ENCODE measurements at places on chromosomes 5 and 9.

GRCh38 chr5:93676704-93677103 is 64.7 kb downstream of the POU5F2 start:
- DNase-seq: no peak

DNA sequence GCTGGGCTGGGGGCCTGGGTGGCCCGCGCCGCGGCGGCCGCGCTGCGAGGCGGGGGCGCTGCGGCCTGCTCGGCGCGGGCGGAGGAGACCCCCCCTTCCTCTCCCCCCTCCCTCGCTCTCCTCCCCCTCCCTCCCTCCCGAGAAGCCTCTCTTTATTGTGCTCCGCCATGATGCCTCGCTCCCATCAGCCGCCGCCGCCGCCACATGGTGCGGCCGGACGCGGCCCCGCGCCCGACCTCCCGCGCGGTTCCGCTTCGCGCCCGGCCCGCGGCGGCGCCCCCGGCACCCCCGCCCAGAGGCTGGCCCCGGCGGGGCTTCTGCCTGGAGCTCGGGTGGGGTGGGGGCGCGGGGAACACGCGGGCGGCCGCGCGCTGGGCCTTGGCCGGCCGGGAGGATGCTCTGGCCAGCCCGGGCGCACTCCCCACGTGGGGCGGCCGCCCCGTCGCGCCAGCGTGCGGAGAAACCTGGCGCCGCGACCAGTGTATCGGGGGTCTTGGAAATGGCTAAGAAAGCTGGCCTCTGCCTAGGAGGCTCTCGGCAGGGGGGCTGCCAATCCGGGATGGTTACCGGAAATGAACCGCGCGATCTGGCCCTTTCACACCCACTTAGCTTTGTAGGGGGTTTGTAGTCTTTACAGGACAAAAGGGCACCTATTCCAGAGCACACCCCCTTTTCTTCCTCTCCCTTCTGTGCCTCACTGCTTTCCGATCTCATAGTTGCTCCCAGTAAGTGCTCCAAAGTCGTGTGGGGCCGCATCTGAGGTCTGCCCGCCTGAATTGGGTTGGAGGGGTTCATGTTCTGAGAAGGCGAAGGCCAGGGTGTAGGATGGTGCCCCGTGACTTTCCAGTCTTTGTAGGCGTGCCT is 1.0 kb downstream of the SET start:
- no peak for DNase-seq

GRCh38 chr5:180548563-180548962 is 42.7 kb downstream of the SCGB3A1 start:
- DNase-seq: no peak

DNA sequence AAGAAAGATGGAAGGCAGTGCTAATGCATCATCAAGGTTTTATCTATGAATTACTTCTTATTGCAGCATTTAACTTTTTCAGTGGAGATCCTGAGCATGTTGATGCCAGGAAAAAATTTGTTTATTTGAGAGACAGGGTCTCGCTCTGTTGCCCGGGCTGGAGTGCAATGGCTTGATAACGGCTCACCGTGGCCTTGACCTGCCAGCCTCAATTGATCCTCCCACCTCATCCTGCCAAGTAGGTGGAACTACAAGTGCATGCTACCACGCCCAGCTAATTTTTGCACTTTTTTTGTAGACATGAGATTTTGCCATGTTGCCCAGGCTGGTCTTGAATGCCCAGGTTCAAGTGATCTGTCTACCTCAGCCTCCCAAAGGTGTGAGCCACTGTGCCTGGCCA is 47.2 kb downstream of the AOPEP start:
- DNase-seq: no peak

DNA sequence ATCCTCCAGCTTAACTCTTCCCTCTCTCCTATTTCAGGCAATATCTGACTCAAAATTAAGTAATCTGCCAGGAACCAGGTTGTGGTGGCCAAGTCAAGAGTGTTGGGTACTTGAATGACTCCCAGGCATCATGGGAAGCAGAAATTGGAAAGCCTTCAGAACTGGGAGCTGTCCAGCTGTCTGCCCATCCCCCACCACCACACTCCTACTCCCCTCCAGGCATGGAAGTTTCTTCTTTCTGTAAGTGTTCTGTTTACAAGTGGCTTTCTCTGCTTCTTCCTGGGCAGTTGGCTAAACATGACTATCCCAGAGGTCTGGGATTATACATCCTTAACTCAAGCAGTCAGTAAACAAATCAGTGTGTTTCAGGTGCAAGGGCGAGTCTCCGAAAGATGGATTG is 14.6 kb upstream of the PBX3 start:
- no peak for DNase-seq

DNA sequence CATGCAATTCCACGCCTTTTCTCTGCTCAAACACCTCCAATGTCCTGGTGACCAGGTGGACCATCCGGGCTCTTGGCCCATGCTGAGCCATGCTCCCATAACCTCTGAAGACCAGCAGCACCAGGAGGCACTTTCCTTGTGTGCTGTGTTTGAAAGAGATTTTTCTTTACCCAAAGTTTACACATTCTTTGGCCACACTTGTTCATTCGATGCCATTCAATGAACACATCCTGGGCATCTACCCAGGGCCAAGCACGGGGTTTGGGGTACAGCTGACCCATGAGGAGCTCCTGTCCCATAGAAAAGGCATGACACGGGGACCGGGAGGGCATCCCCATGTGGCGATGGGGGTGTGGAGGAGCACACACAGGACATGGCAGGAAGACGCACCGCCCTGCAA is 77.1 kb upstream of the IRX1 start:
- DNase-seq: no peak

- no peak for DNase-seq
These were observed 96.5 kb upstream of the RPS23 start for GRCh38 chr5:82374637-82375036.

DNA sequence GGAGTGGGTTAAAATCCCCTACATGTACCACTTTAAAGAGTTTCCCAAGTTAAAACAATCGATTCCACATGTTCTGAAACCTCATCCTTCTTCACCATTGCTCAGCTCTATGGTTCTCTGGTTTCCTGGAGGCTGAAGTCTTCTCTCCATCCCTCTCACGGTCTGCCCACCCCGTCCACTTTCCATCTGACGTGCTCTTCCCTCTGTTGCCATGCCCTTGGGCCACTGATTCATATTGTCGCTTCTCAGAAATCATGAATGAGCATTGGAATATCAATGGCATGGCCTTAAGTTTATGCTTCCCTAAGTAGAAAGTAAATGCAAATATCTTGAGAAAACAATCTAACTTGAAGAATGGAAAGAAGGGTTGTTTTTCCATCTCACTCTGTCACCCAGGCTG is 30.9 kb downstream of the GDNF start:
- DNase-seq: no peak

DNA sequence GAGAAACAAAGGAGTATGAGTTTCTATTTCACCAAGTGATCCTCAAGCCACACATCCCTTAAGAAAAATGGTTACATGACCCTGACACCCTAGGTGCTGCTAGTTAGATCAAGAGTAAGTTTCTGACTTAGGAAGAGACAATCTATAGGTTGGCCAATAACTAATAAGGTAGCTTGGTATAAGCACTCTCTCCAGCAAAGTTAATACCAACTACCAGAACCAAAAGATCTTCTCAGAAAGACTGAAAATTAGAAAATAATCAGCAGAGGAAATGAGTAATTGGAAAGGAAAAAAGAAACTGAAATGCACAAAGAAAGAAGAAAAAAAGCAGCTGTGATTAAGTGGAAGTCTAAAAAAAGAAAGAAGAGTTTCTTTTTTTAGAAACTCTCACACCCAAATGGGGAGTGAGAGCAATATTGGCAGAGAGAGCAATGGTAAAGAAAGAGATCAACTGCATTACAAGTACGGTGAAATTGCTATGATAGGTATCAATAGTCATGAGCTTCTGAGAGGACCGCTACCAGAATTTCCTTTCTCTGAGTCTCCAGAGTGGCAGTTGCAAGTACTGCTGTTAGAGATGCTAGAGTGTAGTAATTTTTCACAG is 195.5 kb downstream of the TMEM167A start:
- no peak for DNase-seq

GRCh38 chr9:35793461-35793860 is 2.1 kb downstream of the NPR2 start:
- no peak for DNase-seq

- DNase-seq: no peak
These were observed 1.8 kb upstream of the FAT2 start for GRCh38 chr5:151592855-151593408.

DNA sequence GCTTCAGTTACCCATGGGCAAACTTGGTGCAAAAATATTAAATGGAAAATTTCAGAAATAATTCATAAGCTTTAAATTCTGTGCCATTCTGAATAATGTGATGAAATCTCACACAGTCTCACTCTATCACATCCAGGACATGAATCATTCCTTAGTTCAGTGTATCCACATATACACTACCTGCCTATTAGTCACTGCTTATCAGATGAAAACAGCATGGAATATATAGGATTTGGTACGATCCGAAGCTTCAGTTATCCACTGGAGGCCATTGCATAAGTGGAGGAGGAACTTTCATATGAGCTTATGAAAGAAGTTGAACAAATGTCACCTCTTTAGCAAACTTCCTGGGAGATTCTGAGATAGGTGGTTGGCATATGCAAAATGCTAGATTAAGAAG is 64.2 kb downstream of the GAPVD1 start:
- DNase-seq: no peak

- DNase-seq: no peak
These were observed 493.7 kb upstream of the SGCD start for GRCh38 chr5:155833287-155833686.

DNA sequence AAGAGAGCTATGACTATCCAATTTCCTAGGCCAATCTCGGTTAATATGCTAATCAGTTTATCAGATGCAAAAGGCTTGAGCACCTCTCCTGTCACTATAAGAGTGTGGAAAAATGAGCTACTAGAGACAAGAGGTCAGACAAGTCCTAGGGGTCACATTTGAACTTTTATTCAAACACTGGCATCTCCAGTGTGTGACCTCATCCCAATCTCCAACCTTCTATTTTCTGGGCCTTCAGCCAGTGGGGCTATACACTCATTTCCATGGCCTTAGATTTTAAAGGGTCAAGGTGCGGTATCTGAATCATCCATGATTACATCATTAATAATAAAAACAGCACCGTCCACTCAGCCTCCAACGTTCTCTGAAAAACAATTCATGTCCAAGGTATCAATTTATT is 139.6 kb upstream of the LRRTM2 start:
- no peak for DNase-seq

DNA sequence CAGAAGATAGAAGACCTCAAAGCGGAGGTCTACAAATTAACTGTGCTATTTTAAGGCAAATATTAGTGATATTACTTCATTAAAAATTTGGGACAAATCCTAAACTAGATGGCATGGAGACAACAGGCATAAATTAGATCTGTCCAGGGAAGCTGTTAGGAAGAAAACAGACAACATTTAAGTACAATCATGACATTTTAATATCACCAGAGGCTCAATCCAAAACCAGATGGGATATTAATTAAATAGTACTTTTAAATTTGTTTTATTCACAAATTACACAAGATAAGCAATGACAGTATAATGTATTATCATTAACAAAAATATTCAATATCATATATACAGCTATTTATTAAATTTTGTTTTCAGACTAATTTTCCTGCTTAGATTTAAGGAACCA is 161.1 kb downstream of the AP3B1 start:
- DNase-seq: no peak

GRCh38 chr9:69254223-69254622 is 70.8 kb upstream of the ENTREP1 start:
- DNase-seq: no peak

GRCh38 chr9:114053246-114054005 is 24.7 kb downstream of the AMBP start:
- no peak for DNase-seq

DNA sequence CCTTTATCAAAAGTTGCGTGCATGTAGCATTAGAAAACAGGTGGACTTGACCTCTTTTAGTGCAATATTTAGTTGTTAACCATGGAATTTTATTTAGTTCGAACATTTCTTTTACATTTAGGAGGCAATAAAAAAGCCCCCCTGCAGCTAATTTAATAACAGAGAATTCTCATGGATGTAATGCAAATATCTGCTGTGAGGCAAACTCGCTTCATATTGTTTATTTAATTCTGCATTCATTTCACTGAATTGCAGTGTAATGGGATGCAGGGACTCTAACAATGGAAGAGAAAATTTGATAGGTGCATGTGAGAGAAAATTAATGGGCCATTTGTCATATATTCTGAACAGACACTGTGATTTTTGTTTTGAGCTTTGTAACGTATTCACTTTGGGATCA is 205.1 kb upstream of the CHD1 start:
- no peak for DNase-seq

GRCh38 chr5:74378464-74378863 is 262.1 kb downstream of the ENC1 start:
- no peak for DNase-seq

GRCh38 chr5:159094745-159095144 is 5.0 kb downstream of the EBF1 start:
- DNase-seq: no peak

DNA sequence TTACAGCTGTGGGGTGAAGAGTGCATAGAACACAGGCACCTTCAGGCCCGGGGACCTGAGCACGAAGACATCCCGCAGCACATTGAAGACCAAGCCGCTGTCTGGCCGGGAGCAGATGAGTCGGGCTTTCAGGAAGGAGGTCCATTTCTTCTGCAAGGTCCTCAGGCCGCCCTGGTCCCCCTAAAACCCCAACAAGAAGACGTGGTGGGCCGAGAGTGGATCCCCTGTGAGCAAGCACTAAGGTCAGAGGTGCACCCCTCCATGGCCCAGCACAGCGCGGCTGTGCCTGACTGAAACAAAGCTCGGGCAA is 70.5 kb downstream of the SECISBP2 start:
- no peak for DNase-seq

GRCh38 chr5:72018143-72018803 is 89.0 kb upstream of the MAP1B start:
- DNase-seq: no peak

GRCh38 chr5:23316060-23316591 is 191.3 kb upstream of the PRDM9 start:
- DNase-seq: no peak

GRCh38 chr5:142275496-142275895 is 49.3 kb downstream of the SPRY4 start:
- DNase-seq: no peak

GRCh38 chr9:3960661-3961144 is 339.2 kb downstream of the GLIS3 start:
- no peak for DNase-seq

DNA sequence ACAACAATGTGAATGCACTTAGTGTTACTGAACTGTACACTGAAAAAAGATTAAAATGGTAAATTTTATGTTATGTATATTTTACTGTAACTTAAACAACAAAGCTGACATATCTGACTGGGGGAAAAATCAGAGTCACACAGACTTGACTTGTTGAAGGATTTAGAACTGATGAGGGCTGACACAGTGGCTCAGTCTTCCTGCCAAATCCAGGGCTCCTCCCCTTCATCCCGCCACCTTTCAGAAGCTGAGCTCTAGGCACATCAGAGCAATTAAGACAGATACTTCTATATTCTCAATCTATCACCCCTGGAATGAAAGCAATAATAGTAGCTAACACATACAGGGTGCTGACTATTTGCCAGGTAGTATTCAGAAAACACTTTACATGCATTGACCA is 27.7 kb upstream of the TAS2R1 start:
- DNase-seq: no peak

GRCh38 chr9:127927201-127927987 is 3.2 kb downstream of the PIP5KL1 start:
- peak; percentile 64 for DNase-seq

GRCh38 chr9:91207729-91208418 is 153.8 kb downstream of the AUH start:
- DNase-seq: no peak

- no peak for DNase-seq
These were observed 2.5 kb downstream of the KDM3B start for GRCh38 chr5:138354926-138355378.

- DNase-seq: no peak
These were observed 339.5 kb downstream of the BNC2 start for GRCh38 chr9:16530669-16531642.
